ENCODE measurements at places on chromosomes 6 and 20.

GRCh38 chr6:5275497-5275896 is 14.2 kb downstream of the FARS2 start:
- no peak for DNase-seq

- DNase-seq, result no peak
These were observed 518.7 kb upstream of the RNF217 start for GRCh38 chr6:124443541-124443940.

GRCh38 chr6:89411145-89412070 is 665 bp downstream of the RRAGD start:
- no peak for DNase-seq

DNA sequence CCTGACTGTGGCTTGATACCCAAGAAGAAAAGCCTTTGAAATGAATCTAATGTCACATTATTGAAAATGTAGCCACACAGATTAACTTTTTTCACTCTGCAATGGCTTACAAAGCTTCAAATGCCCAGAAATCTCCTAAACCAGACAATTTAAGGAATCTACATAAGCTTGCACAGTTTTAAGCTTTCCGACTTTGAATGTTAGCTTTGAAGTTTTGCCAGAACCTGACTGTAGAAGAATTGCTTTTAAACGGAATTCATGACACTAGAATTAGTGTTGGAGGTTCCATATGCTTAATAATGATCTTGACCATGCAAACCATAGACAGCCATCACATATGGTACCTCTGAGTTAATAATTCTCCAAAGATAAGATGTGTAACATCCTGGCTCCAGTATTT is 798.5 kb upstream of the EPHA7 start:
- DNase-seq, result no peak

GRCh38 chr20:19026121-19026878 is 186.1 kb upstream of the SLC24A3 start:
- DNase-seq, result no peak

DNA sequence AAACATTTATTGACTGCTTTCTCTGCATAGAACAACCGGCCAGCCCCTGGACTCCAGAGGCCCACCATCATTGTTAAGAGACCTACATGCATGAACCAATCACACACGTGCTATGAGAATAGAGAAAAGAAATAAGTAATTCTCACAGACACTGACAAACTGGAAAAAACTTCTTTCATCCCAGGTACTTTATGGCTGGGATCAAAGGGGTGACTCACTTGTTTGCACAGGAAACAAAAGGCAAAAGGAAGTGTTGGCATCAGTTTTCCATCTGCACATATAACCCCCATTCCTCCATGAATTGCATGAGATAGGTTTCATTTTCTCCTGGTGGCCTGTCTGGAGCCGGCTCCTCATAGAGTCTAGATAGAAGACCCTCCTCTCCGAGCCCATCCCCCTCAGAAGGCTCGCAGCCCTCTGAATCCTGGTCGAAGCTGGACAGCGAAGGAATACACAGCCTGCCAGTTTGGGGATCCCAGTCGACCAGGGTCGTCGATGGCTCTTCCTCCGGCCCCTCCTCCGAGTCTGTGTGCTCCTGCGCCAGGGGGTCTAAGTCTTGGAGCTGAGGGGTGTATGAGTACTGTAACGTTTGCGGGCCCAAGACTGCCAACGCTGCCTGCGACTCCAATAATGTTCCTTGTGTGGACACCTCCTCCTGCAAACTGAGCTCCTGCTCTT is 43.3 kb downstream of the IL20RA start:
- no peak for DNase-seq

DNA sequence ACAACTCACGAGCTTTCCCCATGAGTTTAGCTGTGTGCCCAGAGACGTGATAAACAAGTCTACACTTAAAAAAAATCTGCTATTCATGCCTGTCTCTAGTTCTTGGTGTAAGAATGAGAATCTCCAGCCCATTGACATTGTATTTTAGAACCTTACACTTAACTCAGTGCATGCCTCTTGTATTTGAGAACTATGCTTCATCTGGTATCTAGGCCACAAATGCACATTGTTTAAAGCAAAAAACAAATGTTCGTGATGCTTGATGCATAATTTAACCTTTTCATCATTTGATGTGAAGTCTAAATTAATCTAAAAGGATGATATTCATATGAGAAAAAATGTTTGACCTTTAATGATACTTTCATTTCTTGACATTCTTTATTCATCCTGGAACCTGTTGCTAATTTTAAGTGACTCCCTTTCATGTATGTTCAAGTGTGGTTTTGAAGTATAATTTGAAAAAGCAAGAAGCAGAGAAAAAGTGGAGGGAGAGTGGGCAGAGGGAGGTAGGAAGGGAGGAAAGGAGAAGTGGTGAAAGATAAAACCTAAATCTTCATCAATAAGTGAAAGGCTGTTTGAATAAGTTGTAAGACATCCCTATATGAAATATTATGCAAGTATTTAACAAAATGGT is 116.9 kb downstream of the PFDN4 start:
- no peak for DNase-seq

- DNase-seq, result no peak
These were observed 106.5 kb upstream of the TIAM2 start for GRCh38 chr6:154888421-154889295.

DNA sequence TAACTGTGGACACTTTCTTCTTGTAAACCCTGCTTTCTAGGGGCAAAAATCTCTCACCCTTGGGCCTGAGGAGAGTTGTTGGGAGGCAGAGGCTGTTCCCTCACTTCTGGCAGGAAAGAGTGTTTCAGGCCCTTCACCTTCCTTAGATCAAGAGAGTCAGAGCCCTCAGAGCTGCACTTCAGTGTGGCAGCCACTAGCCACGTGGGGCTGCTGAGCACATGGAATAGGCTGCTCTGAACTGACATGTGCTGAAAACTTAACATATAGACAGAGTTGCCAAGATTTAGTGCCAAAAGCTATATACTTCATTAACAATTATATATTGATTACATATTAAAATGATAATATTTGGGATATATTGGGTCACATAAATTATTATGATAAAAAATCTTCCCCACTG is 4.4 kb upstream of the LMBRD1 start:
- no peak for DNase-seq

- no peak for DNase-seq
These were observed 622.8 kb upstream of the EPHA7 start for GRCh38 chr6:94041945-94042709.

DNA sequence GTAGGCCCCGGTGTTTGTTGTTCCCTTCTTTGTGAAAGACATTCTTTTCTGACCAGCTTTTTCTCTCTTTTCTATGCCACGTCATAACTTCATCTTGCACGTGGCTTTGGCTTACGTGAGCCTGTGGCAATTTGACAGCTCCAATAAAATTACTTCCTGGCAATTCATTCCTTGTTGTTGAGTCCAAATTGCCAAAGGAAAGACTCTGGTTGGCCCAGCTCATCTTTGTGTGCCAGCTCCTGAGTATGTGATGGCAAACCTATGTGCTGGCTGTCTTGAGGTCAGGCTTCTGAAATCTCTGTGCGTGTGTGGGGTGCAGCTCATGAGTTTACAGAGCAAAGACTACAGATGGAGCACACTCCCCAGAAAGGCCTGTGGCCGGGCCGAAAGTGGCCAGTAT is 272.5 kb upstream of the SGK1 start:
- no peak for DNase-seq

DNA sequence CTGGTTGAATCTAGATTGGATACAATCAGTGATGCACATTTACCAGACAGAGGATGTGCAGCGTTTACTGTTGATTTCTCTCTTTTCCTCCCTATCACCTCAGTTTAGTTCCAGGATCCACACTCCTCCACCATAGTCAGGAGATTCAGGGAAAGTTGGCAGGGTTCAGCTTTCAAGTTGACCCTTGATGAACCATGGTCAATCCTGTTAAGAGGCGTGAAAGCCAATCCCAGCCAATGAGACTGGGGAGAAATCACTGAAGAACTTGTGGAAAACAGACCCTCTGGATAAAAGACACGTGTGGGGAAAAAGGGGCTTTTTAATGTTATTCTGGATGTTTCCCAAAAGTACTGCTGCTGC is 19.2 kb upstream of the SCP2D1 start:
- DNase-seq, result no peak

- no peak for DNase-seq
These were observed 79.9 kb upstream of the BHLHE23 start for GRCh38 chr20:63086421-63087235.

- no peak for DNase-seq
These were observed 1355.0 kb upstream of the MAP3K7 start for GRCh38 chr6:91941838-91942237.

DNA sequence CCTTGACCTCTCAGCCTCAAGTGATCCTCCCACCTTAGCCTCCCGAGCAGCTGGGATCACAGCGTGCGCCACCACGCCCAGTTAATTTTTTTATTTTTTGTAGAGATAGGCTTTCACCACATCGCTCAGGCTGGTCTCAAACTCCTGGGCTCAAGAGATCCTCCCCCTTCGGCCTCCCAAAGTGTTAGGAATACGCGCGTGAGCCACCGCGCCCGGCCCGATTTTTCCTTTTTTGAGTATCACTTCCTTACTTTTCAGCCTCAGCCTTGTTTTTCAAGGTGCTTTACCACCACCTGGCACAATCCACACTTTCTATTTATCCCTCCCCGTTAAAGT is 791 bp upstream of the STX11 start:
- no peak for DNase-seq

DNA sequence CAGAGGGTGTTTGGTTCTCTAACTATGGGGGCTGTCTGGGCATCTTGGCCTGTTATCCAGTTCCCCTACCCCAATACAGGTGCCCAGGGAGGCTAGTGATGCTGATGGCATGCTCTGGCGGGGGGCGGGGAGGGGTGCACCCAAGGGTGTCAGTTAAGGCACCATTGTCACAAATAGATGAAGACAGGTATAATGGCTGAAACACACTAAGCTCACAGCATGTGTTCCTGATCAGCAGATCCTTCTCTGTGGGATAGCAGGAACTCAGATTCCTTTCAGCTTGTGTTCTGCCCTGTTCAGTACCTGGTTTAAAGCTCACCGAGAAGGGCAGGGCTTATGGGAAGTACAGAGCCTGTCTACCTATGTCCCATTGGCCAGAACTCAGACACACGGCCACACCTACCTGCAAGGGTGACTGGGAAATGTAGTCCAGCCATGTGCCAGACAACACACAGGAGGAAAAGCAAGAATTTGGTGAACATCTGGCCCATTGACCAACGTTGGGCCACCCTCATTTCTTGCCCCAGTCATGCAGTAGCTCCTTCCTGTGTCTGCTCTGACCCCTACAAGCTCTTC is 3.4 kb upstream of the RSPO4 start:
- DNase-seq, result no peak

- DNase-seq, result no peak
These were observed 8.3 kb upstream of the PRDM1 start for GRCh38 chr6:106077881-106078280.

DNA sequence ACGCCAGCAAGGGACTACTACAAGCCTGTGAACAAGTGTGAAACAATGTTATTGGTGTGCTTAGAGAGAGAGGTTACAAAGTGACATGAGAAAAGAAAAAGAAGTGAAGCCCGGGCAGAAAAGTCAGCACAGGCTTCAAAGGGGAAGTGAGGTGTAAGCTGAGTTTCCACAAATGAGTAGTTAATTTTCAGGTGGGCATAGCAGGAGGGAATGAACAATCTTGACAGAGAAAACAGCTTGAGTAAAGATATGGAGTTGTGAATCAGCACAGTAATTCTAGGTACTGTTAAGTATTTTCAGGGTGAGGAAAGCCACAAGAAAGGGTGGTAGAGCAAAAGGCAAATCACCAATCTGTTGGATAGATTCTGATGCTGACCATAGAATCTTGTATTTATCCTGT is 4.3 kb downstream of the KCNQ5 start:
- no peak for DNase-seq

DNA sequence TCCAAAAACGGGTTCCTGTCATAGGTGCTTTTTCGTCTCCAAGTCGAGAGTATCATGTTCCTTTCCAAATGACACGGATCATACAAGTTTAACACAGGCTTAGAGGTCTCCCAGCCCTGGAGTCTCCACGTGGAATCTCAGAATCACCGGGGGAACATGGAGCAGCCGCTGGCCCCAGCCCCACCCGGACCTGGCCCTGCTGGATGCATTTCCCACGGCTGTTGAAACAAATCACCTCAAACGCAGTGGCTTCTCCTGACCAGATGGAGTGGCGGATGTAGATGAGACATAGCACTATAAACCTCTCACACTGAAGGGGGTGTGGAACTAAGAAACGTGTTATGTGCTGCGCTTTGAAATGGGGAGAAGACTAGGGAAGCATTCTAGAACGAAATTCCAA is 70.0 kb upstream of the FRMD1 start:
- no peak for DNase-seq

- no peak for DNase-seq
These were observed 109.1 kb upstream of the PLEKHG1 start for GRCh38 chr6:150490586-150490985.

- DNase-seq, result no peak
These were observed 129.3 kb downstream of the AFG1L start for GRCh38 chr6:108423982-108424705.

GRCh38 chr6:33875141-33875581 is 71.4 kb upstream of the MLN start:
- DNase-seq, result no peak

DNA sequence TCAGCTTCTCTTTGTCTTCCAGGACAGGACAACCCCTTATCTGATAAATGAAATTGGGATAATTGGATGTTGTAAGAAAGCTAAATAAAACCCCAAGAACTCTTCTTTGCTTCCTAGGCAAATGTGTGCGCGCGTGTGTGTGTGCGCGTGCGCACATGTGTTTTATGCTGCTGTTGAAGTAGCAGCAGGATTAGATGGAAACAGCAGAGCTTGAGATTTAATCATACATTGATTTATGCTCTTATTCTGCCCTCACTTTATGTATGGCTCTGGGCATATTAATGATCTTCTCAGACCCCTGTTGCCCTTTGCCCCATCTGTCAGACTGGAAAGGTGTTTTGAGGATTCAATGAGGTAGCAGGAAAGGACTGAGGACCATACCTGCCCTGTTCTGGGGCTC is 324.0 kb upstream of the MAP3K7 start:
- DNase-seq, result no peak

- no peak for DNase-seq
These were observed at the start of gene SLC23A2 for GRCh38 chr20:5001174-5002076. TSS of gene SLC23A2 (minus strand) at chr20:5001510. CDS start at chr20:4932562, 68,948 bp downstream.

- no peak for DNase-seq
These were observed 2.1 kb downstream of the GABRR2 start for GRCh38 chr6:89313006-89313405.

GRCh38 chr6:69064226-69064625 is 429.1 kb downstream of the ADGRB3 start:
- DNase-seq, result no peak

DNA sequence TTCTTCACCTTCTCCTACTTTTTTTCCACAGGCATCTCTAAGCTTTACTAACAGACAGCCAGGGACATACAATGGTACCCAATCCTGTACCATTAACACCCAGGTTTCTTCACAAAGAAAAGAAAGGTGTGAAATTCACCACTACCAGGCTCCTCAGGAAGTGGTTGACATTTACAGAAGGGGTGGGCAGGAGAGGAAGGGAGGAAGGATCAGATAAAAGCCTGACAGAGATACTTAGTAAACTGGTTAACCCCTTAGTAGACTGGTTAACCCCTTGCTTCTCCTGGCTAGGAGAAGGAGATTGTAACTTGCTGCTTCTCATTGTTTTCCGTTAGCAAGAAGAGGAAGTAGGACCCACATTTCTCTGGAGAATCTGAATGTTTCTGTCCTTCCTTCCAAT is 7.2 kb downstream of the SAMD3 start:
- no peak for DNase-seq

Data from hippocampal formation (tissue), 2 donors.